H1 (cell line): ENCODE measurements at places on chromosomes 3 and 15.

- DNase-seq = no peak
- no peak overlapping the region for H3K4me3 ChIP-seq
- H3K27me3 ChIP-seq = no peaks in the 10 kb centered on the region
- H3K4me1 ChIP-seq = no peaks in the 10 kb centered on the region; the same call in 1 of the 2 replicates
- H3K36me3 ChIP-seq = peaks cover 17% of the 10 kb centered on the region
Measured at GRCh38 chr3:33420966-33421365, 19.2 kb downstream of the UBP1 start.

GRCh38 chr3:30232142-30232541 is 374.3 kb upstream of the TGFBR2 start:
- no peak overlapping the region for H3K4me3 ChIP-seq
- no peaks in the 10 kb centered on the region for H3K4me1 ChIP-seq
- H3K27me3 ChIP-seq = no peaks in the 10 kb centered on the region
- no peaks in the 10 kb centered on the region for H3K36me3 ChIP-seq
- no peak for DNase-seq

- no peak overlapping the region for H3K4me3 ChIP-seq
- H3K27ac ChIP-seq = no peak overlapping the region
- no peaks in the 10 kb centered on the region for H3K27me3 ChIP-seq
Measured at GRCh38 chr3:3600665-3601340, 198.4 kb upstream of the LRRN1 start.

DNA sequence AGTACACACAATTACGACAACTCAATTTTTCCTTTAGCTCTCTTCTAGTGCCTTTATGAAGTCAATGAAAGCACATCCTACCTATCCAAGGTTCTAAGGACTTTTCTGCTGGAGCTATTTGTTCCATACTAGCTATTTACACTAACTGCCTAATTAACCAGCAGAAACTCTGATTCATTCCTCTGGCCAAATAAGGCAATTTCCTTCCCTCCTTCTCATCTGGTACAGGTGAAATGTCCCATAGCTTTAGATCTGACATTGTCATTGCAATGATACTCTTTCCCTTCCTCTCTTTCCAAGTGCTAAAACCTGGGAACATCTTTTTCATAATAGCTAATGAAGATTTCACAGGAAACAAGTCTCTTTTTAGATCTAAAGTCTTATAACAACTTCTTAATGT is 521.7 kb downstream of the SOX2 start:
- no peak for DNase-seq
- no peak overlapping the region for H3K27ac ChIP-seq
- H3K27me3 ChIP-seq = no peaks in the 10 kb centered on the region
- H3K4me3 ChIP-seq = no peak overlapping the region
- no peaks in the 10 kb centered on the region for H3K36me3 ChIP-seq
- no peaks in the 10 kb centered on the region for H3K4me1 ChIP-seq

DNA sequence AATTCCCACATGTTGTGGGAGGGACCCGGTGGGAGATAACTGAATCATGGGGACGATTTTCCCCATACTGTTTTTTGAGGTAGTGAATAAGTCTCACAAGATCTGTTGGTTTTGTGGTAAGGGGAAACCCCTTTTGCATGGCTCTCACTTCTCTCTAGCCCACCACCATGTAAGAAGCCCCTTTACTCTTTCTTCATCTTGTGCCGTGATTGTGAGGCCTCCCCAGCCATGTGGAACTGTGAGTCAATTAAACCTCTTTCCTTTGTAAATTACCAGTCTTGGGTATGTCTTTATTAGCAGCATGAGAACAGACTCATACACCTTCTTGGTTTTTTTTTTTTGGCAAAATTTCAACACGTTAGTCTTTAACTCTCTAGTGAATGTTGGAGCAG is 18.1 kb downstream of the ARL8B start:
- H3K27me3 ChIP-seq = no peaks in the 10 kb centered on the region
- DNase-seq = no peak
- peaks cover 5% of the 10 kb centered on the region for H3K4me1 ChIP-seq
- peaks cover 7% of the 10 kb centered on the region for H3K36me3 ChIP-seq

GRCh38 chr3:132253262-132253878 is 63.8 kb upstream of the ACP3 start:
- H3K36me3 ChIP-seq = no peaks in the 10 kb centered on the region
- DNase-seq = no peak
- H3K27me3 ChIP-seq = no peaks in the 10 kb centered on the region
- no peaks in the 10 kb centered on the region for H3K4me1 ChIP-seq

GRCh38 chr15:61613729-61614128 is 384.6 kb upstream of the RORA start:
- no peak for DNase-seq
- H3K36me3 ChIP-seq = no peaks in the 10 kb centered on the region
- H3K4me3 ChIP-seq = no peak overlapping the region
- no peak overlapping the region for H3K27ac ChIP-seq
- no peaks in the 10 kb centered on the region for H3K27me3 ChIP-seq
- H3K4me1 ChIP-seq = no peaks in the 10 kb centered on the region

- DNase-seq = peak; percentile 54
- peak overlapping the region; percentile 84 for H3K4me3 ChIP-seq
- H3K27ac ChIP-seq = peak overlapping the region; percentile 58
- no peaks in the 10 kb centered on the region for H3K27me3 ChIP-seq
- no peaks in the 10 kb centered on the region; the same call in none of the 2 replicates for H3K4me1 ChIP-seq
Measured at GRCh38 chr15:64460724-64461720, 644 bp downstream of the ZNF609 start.

- no peaks in the 10 kb centered on the region for H3K27me3 ChIP-seq
- H3K36me3 ChIP-seq = no peaks in the 10 kb centered on the region
- no peaks in the 10 kb centered on the region for H3K4me1 ChIP-seq
Measured at GRCh38 chr3:117705011-117705410, 995.4 kb downstream of the TUSC7 start.

DNA sequence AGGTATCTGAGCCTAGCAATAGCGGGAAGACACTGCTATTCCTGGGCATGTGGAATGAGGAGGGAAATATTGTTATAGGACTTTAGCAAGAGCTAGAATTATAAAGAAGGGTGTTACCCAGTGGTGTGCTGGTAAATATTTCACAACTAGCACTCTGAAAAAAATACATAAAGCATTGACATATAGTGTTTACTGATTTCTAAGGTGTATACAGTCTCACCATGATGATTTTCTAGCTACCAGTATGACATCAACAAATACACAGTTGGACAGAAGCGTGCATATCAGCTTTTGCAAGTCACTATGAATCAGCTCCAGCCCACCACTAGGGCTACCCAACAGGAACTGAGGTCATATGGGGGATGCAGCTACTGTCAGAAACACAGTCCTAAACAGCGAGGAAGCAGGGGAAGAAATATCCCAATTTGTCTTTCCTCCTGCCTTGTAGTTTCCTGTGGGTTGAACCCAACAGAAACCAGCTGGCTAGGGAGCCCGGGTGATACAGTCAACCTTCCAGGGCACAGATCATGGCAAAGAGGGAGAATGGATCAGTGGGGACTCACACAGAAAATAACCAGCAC is 39.6 kb downstream of the HGD start:
- no peaks in the 10 kb centered on the region for H3K27me3 ChIP-seq
- no peaks in the 10 kb centered on the region for H3K4me1 ChIP-seq
- no peak overlapping the region for H3K27ac ChIP-seq

- H3K36me3 ChIP-seq = no peaks in the 10 kb centered on the region
- peaks cover 2% of the 10 kb centered on the region; the same call in 1 of the 2 replicates for H3K4me1 ChIP-seq
- DNase-seq = no peak
Measured at GRCh38 chr15:101213570-101213969, 38.3 kb downstream of the CHSY1 start.

DNA sequence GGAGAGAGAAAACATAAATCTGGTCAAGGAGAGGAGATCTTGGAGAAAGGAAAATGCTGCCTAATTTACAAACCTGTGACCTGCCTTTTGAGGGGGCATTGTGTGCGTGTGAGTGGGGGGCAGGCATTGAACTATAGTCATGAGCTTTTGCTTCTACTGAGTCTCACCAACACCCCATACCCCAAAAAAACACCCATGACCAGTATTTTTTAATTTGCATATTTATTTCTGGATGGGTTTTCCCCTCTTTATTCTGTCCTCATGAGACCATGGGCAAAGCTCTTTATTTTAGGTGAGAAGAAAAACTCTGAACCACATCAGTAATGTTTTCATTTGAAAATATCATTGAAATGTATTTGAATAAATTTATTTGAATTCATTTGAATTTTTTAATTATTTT is 20.6 kb downstream of the CD80 start:
- no peaks in the 10 kb centered on the region for H3K36me3 ChIP-seq
- H3K4me1 ChIP-seq = no peaks in the 10 kb centered on the region
- no peak overlapping the region for H3K27ac ChIP-seq
- no peak for DNase-seq
- no peak overlapping the region for H3K4me3 ChIP-seq

DNA sequence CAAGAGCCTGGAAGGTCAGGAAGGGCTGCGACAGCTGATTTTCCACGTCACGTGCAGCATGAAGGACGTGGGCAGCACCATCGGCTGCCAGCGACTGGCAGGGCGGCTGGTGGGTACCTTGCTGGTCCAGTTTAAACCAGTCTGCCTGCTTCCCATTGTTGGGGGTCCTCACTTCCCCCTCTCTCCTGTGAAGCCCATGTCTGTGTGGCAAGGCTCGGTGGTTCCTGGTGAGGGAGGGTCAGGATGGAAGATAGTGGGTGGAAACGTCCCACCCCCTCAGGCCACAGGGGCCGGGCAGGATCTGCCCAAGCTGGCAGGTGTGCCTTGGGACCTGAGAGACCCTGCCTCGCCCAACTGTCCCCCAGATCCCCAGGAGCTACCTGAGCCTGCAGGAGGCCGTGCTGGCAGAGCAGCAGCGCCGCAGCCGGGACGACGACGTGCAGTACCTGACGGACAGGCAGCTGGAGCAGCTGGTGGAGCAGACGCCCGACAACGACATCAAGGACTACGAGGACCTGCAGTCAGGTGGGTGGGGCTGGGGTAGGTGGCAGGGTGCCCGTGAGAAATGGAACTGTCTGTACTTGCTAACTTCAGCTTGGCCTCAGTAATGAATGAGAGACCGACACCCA is 108.2 kb downstream of the LRRK1 start:
- H3K27ac ChIP-seq = no peak overlapping the region
- H3K4me1 ChIP-seq = no peaks in the 10 kb centered on the region
- no peaks in the 10 kb centered on the region for H3K27me3 ChIP-seq
- peak; percentile 46 for DNase-seq

GRCh38 chr15:100033140-100033857 is 300.1 kb upstream of the LYSMD4 start:
- no peak overlapping the region for H3K4me3 ChIP-seq
- H3K27me3 ChIP-seq = no peaks in the 10 kb centered on the region
- no peaks in the 10 kb centered on the region for H3K36me3 ChIP-seq
- no peak overlapping the region for H3K27ac ChIP-seq
- H3K4me1 ChIP-seq = no peaks in the 10 kb centered on the region

DNA sequence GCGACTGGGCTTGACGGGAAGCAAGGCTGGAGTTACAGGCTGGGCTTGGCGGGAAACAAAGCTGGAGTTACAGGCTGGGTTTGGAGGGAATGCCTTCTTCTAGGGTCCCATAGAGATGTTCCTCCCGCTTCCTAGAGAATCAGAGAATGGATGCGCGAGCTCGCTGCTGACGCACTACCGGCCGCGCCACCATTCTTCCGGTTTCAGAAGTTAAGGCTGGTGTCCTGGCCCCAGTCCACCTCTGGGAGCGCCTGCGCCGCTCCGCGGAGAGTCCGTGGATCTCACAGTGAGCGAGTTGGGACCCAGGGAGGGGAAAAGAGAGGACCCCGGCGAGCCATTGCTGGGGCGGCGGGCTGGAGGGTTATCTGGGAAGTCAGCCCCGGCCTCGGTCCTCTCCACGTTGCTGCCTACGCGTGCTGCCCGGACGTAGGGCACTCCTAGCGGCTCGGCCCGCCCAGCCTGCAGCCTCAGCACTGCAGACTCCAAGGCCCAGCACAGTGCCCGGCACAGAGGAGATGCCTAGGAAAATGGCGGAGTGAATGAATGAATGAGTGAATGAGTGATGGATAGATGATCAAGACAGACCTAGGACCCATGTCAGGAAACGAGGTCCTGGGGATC is at the start of gene ZNF502:
ZNF502 (plus strand) TSS at position 206 of the 621 bp plus-strand sequence. CDS start 7,602 bp downstream, outside the sequence.
- peak within 1 kb of the TSS; percentile 83 for H3K4me3 ChIP-seq
- H3K27me3 ChIP-seq = no peaks in the 10 kb centered on the region
- no peaks in the 10 kb centered on the region for H3K4me1 ChIP-seq
- peak within 1 kb of the TSS; percentile 73 for H3K27ac ChIP-seq

DNA sequence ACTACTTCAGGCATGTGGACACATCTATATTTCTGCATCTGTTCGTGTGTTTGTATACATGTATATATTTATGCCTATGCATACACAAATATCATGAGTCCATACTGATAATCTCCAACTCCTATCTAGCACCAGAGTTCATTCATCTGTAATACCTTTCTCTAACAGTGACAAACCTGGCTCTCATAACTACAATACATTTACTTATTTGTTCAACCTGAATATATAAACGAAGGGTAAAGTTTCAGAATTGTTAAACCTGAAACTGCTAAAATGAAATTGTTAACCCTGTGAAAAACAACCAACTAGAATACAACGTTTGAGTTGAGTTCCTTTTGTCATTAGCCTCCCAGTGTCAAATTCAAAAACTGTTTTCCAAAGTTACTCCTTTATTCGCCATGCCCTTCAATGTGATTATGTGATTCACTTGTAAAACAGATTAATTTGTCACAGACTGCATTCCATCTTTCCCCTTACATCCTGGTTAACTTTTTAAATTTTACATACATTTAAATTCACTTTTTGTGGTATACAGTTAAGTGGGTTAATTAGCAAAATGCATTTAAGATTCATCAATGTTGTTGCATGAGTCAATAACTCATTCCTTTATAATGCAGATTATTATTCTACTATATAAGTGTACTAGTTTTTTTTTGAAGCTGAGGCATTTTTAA is 58.5 kb downstream of the PIK3R4 start:
- peaks cover 17% of the 10 kb centered on the region for H3K36me3 ChIP-seq
- H3K27me3 ChIP-seq = no peaks in the 10 kb centered on the region
- H3K4me1 ChIP-seq = no peaks in the 10 kb centered on the region
- DNase-seq = no peak

DNA sequence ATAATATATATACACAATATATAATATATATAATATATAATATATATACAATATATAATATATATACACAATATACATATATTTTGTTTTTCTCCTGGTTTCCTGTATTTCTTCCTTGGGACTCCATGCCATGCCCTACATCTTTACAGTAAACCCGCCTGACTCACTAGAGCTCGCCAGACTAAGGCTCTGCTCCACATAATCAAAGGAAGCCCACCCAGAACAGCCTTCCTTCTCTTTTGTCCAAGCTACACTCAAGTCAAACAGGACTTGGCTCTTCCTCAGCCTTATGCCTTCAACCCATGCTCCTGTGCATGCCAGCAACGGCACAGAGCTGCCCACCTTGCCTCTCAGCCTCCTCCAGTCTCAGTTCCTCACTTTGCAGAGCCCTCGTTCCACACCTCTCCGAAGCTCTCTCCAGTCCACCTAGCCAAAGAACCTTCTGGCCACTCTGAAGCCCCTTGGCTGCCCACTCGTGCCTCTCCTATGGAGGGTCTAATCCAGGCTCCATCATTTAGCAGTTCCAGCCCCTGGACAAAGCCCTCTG is 109.1 kb downstream of the RFTN1 start:
- no peak overlapping the region for H3K4me3 ChIP-seq
- no peak for DNase-seq
- no peak overlapping the region for H3K27ac ChIP-seq
- no peaks in the 10 kb centered on the region for H3K27me3 ChIP-seq
